ENCODE measurements at places on chromosomes 3 and 15. TPM values are rescaled to one million over a fixed set of nuclear protein-coding genes. Genes with fewer than 3 reads are reported as not detected.

TWF2 gene
- 48.2 TPM for total RNA-seq

PCOLCE2 gene
- not detected for total RNA-seq

GRK7 gene
- 0.18 TPM for total RNA-seq

LINGO1 gene
- total RNA-seq = not detected

GP5 gene
- total RNA-seq = 6.1 TPM

ZNF80 gene
- 0.65 TPM for total RNA-seq

SLCO3A1 gene
- 55.9 TPM for total RNA-seq

Measured in T-helper 17 cell (primary cell).